ENCODE measurements at places on chromosomes 7 and 10.

DNA sequence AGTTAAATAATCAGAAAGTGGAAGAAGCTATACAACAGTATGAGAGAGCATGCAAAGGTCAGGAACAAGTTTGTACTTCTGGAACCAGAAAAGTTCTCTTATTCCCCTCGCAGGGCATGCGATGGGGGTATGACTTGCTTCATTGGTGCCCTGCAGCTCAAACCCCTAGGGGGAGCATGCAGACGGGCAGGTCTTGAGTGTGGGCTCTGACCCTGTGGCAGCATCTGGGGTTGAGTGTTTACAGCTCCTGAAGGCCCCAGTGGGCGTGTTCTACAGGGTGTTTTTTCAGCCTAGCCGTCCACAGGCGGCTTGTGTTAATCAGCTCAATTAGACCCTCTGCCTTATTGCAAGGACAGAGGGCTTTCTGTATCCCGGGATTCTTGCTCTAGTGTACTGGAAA lies 44.5 kb downstream of the KIF20B start:
- DNase-seq = no peak

DNA sequence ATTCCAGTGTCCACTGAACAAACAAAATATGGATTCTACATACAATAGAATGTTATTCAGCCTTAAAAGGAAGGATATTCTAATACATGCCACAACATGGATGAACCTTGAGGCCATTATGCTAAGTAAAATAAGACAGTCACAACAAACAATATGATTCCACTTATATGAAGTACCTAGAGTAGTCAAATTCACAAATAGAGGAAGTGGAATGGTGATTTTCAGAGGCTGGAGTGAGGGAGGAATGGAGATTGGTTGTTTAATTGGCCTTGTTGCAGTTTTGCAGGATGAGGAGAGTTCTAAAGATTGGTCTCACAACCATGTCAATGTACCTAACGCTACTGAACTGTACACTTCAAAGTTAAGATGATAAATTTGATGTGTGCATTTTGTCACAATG lies 119.6 kb downstream of the CHN2 start:
- no peak for DNase-seq

- DNase-seq = no peak
Observed at GRCh38 chr10:130177250-130177649, 41.1 kb downstream of the GLRX3 start.

- no peak for DNase-seq
Observed at GRCh38 chr10:14173706-14174594, 156.8 kb downstream of the FRMD4A start.

DNA sequence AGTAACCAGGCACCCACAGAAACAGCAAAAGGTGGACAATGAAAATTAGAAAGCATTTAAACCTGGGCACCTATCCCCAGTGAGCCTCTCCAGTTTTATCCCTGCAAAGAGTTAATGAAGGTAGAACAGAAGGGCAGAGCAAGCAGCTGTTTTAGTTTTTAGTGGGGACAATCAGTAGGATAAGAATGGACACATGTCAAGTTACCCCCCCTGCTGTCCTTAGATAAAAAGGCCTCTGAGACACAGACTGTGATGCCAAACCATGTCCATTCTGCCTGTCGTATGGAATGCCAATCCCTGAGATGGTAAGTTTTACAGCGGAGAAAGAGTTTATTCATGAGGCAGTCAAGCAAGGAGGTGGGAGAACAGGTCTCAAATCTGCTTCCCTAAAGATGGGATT lies 162.6 kb upstream of the AGR3 start:
- no peak for DNase-seq

DNA sequence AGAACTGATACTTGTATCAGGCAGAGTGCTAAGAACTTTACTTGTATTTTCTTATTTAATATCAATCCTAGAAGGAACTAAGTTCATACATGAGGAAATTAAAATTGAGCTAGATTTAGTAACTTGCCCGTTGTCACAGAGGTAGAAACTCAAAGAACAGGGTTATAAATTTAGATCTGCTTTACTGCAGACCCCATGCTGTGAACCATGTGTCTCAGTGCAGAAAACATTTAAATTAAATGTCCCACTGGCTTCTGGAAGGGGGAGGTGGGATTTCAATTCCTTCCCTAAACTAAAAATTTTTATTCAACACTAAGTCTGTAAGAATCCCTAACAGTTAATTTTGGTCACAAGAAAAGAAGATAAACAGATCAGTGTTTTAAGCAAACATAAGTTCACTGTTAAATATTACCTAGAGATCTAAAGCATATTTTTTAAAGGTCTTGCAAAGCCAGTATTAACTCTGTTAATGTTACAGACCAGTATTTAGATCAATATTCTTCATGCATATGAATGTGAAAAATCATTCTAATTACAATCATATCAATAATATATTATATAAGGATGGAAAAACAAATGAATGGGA lies 23.1 kb downstream of the WASL start:
- no peak for DNase-seq

All from cortex of kidney (tissue), 1 donor.